Activated T-helper 1 cell treated with anti-CD3 and anti-CD28 coated beads, Interleukin-2, amount 50 U/mL, for 16 hours (primary cell): ENCODE measurements at places on chromosomes 7 and 10.

DNA sequence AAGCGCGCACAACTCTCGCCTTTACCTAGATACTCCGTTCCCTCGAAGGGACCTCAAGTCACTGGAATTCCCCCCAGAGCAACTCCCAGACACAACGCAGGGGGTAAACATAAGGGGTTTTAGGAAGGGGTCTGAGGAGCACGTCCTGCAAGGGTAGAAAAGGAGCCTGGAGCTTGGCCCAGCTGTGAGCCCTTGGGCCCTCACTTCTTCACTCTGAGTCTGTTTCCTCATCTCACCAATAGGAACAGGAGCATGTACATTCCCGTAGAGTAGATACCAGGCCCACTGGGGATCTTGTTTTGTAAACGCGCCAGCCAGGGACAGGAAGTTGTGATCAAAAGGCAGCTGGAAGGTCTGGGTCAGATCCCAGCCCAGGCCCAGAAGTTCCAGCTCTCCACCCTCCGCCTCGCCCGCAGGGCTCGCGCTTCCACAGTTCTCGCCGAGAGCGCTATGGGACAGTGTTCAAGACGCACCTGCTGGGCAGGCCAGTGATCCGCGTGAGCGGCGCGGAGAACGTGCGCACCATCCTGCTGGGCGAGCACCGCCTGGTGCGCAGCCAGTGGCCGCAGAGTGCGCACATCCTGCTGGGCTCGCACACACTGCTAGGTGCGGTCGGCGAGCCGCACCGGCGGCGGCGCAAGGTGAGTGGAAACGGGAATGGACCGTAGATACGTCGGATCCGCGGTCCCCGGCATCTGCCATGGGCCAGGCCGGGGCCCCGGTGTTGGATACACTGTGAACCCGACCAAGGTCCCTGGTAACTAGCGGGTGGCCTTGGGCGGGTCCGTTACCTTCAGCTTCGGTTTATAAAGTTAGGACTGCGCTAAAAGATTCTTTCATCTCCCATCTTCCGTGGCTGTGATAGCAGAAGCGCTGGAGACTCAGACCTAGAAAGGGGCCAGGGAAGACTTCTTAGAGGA is 1.3 kb downstream of the CYP26C1 start:
- DNase-seq, result no peak

GRCh38 chr7:150737265-150738055 is at the start of gene GIMAP5:
Gene GIMAP5 (plus strand): TSS chr7:150737418. CDS start chr7:150740885, 3,467 bp downstream.
- peak; percentile 41 for DNase-seq

- no peak for DNase-seq
Observed at GRCh38 chr7:29139796-29140195, 6.5 kb downstream of the CPVL start.

DNA sequence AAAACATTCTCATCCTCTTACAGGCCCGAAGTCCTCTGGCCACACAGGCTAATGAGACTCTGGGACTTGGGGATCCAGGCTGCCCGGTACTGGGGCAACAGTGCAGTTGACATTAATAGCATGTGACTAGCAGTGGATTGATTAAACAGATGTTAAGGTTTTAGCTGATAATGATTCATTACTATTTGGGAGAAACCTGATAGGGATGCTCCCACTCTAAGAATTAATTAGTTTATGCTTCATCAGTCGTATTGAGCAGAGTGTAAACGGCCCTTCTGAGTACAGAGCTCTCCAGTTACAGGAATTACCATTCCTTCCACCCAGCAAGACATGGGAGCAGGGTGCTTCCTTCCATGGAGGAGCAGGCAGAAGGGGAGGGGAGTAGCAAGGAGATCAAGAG is 82.7 kb downstream of the RPS24 start:
- DNase-seq, result no peak

DNA sequence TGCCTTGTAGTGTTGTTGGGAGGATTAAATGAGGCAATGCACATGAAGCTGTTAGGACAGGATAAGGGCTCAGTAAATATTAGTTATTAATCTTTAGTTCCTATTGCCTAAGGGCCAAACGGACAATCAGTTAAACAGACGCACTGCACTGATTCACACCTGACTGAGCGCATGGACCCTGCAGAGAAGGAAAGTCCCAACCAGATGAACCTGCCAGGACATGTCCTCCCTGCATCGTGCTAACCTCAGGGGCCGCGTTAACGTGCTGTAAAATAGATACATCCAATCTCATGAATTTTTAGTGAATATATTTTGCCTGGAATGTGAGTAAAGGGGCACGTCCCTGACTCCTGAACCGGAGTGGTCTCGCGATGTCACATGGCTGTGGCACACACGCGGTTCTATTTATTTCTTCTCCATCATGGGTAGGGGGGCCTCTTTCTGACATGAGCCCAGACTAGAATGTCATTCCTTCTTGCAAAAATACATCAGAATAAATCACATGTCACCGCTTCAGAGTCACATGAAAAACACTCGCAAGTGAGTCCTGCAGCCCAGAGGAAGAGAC is 12.3 kb downstream of the ADARB2 start:
- DNase-seq, result no peak

GRCh38 chr7:77276120-77276519 is 76.5 kb upstream of the FGL2 start:
- DNase-seq, result no peak
